ENCODE measurements at places on chromosomes 16 and 17. TPM values are rescaled to one million over a fixed set of nuclear protein-coding genes. Genes with fewer than 3 reads are reported as not detected.

The TBC1D3H gene
- not detected for total RNA-seq

The CD68 gene
- total RNA-seq: 37.0 TPM

The MYOCD gene
- 3.0 TPM for total RNA-seq

The ZNF652 gene
- 8.4 TPM for total RNA-seq

The NPIPB6 gene
- 1.9 TPM for total RNA-seq

The ZBTB4 gene
- total RNA-seq: 25.7 TPM

The RGS11 gene
- 4.7 TPM for total RNA-seq

The SLC13A2 gene
- 0.06 TPM for total RNA-seq

The TMC5 gene
- total RNA-seq: 8.0 TPM

The NLRP1 gene
- 4.4 TPM for total RNA-seq

The MYH11 gene
- total RNA-seq: 0.22 TPM

The TOX3 gene
- total RNA-seq: 0.10 TPM

The ITGAX gene
- 1.3 TPM for total RNA-seq

The OR4D1 gene
- total RNA-seq: 0.02 TPM

The GINS2 gene
- 29.3 TPM for total RNA-seq

The CDH8 gene
- 0.47 TPM for total RNA-seq

The CRISPLD2 gene
- 3.6 TPM for total RNA-seq

The MGAT5B gene
- 20.2 TPM for total RNA-seq
